ENCODE measurements at places on chromosomes 7 and 10. TPM values are rescaled to one million over a fixed set of nuclear protein-coding genes. Genes with fewer than 3 reads are reported as not detected.

DNA sequence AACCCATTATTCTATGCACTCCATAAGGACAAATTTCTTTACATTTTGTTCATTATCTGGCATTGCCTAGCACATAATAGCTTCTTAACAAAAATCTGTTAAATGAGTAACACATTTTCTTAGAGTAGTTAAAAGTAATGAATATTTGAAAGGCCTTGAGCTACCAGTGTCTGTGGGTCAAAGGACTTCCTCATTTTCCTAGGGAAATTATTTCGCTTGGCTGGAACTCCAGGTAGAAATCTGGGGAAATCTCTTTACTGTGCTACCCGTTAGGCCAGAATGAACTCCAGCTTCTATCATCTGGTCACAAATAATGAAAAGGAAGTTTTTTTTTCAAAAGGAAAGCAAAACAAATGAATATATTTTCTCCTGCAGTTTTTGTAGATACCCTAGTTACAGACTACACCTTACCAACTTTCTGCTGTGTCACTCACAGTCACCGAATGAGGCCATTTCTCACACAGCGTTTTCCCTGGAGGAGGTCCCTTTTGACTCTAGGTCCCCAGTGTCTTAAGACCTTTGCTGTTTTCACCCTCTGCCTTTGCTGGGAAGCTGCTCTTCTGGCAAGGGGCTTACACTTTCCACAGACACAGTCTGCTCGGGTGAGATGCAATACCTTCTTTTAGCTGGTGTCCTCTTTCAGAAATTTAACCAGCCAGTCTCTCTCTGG lies 1.6 kb downstream of the SAMD9L start:
- no peak for DNase-seq

GRCh38 chr7:127820732-127821085 lies 168.7 kb downstream of the SND1 start:
- DNase-seq = no peak

DNA sequence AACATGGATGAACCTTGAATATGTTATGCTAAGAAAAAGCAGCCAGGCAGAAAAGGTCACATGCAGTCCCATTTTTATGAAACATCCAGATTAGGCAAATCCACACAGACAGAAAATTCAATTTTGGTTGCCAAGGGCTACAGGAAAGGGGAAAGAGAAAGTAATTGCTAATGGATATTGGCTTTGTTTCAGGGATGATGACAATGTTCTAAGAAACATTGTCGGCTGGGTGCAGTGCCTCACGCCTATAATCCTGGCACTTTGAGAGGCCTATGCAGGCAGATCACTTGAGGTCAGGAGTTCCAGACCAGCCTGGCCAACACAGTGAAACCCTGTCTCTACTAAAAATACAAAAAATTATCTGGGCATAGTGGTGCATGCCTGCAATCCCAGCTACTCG lies 23.0 kb downstream of the ZNF33B start:
- DNase-seq = no peak

- peak; percentile 43 for DNase-seq
Measured at GRCh38 chr10:62433181-62433692, 59.1 kb downstream of the ZNF365 start.

GRCh38 chr10:1733720-1734119 lies 3.6 kb downstream of the ADARB2 start:
- DNase-seq = no peak

GRCh38 chr7:41465571-41465970 lies 237.3 kb downstream of the INHBA start:
- DNase-seq = no peak

DNA sequence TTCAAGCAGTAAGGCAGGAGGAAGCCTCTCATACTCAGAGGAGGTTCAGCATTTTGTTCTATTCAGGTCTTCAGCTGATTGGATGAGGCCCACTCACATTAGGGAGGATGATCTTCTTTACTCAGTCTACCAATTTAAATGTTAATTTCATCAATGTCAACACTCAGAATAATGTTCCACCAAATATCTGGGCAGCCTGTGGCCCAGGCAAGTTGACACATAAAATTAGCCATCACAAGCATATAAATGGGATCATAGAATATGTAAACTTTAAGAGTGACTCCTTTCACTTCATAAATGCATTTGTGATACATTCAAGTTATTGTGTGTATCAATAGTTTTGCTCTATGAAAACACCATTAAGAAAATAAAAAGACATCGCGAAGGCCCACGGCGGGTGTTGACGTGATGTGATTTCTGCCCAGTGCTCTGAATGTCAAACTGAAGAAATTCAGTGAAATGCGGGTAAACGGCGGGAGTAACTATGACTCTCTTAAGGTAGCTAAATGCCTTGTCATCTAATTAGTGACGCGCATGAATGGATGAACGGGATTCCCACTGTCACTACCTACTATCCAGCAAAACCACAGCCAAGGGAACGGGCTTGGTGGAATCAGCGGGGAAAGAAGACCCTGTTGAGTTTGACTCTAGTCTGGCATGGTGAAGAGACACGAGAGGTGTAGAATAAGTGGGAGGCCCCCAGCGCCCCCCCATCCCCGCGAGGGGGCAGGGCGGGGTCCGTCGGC lies 536.1 kb upstream of the AUTS2 start:
- no peak for DNase-seq

DNA sequence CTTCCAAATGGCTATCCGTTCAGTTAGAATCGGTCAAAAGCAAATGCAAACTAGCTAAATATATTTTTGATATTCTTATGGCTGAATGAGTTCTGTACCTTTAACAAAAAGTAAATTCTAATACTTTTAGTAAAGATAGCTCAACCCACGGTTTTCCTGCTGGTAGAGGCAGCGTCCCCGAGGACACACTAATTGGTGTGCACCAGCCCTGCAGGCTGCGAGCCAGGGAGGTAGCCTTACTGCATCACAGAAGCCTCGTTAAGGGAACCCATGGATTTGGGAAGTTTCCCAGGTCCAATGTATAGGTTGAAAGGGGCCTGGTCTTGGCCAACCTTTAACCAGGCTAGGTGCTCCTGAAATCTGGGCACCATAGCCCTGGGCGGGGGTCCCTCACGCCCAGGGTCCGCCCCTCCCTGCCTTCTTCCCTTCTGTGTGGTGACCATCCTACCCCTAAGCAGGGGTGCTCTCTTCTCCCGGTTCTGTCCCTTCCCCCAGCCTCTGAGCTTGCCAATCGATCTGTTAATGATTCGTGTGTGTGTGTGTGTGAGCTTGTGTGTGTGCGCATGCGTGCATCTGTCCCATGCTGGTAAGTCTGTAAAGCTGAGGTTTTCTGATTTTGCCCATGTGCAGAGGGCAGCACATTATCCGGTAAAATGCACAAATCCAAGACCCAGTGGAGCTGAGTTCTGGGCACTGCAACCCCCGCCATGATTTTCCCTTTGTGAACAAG lies 191.7 kb downstream of the TCERG1L start:
- no peak for DNase-seq

DNA sequence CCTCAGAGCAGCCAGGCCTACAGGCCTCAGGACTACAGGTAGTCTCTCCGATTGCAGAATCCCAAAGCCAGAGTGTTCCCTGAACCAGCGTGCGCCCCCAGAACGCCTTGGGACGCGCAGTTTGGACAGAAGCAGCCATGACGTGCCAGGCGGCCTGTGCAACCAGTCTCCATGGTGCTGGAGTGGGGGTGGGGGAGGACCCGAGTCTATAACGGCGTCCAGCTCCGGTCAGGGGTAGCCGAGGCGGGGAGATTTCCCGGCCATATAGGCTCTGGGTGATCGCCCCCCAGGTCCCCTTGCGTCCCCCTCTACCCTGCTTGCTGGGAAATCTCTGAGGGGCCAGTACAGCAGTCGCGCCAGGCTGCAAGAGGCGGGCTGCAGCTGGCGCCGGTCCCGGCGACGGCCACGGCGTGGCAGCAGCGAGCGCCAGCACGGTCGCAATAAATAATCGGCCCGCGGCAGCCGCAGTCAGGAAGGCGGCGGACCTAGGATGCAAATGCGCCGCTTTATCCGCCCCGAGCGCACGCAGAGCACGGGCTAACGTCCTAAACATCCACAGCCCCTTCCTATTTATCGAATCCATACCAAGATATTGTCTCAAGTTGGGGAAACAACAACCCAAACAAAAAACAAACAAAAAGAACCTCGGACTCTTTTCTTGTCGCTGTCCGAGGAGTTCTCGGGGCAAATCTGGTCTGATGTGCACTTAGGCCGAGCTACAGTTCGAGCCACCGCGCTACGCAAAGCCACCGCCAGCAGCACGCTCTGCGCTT lies 1.6 kb downstream of the HOXA3 start:
- DNase-seq = peak; percentile 52

DNA sequence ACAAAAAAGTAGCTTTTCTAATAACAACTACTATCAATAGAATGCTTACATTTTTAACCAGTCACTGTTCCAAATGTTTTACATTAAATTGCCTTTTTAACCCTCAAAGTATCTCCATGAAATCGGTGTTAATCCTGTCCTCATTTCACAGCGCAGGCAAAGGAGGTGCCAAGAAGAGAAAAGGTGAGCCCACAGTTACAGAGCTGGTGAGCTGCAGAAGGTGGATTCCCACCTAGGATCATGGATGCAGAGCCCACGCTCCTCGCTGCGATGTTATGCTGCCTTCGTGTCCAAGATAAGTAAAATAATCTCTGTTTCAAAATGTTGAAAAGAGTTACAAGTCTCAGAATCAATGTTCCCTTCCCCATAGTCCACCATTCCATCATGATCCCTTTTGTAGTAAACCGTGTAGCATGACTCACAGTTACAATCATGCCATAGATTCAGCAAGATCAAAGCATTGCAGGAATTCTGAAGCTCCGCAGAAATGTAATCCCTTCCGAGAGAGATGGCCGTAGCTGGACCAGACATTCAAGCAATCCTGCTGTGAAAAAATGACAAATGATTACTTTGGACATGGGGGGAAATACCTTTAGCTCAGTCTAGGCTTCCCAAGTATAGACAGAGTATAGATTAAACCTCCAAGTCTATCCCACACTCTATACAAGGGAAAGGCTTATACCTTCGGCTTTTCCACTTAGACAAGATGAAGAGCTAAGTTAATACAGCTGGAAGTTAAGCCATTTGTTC lies 394.7 kb upstream of the AKR1E2 start:
- DNase-seq = no peak

- DNase-seq = no peak
Measured at GRCh38 chr7:133479456-133480065, 226.7 kb downstream of the EXOC4 start.

- peak; percentile 89 for DNase-seq
Measured at GRCh38 chr10:96719850-96720421, 378 bp downstream of the PIK3AP1 start.

GRCh38 chr10:132838346-132838970 lies 52.5 kb upstream of the NKX6-2 start:
- no peak for DNase-seq

PFKP gene
- 68.0 TPM for polyA plus RNA-seq

EPDR1 gene
- polyA plus RNA-seq = 15.7 TPM
